Upper lobe of left lung (tissue), 6 donors: ENCODE measurements at places on chromosomes 12 and 14. TPM values are rescaled to one million over a fixed set of nuclear protein-coding genes. Genes with fewer than 3 reads are reported as not detected.

AQP2 gene
- not detected for total RNA-seq

FMNL3 gene
- 46.7 TPM for total RNA-seq

NAB2 gene
- total RNA-seq, result 32.5 TPM

DNA sequence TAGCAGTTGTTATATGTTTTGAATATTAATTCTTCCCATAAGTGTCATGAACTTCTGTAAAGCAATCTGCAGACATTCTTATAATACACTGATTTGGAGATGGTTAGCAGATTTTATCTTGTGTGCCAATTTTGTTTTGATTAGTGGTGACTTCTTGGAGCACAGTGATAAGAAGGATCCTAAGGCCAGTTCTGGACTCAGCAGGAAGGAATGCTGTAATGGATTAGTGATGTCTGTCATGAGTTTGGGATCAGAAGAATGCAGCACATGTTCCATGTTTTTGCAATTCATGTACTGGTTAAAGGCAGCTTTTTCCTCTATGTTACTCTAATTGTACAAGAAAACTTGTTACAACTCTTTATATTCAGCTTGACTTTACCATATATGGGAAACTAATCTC lies 91.5 kb downstream of the UNC79 start:
- H3K4me1 ChIP-seq, result no peaks in the 10 kb centered on the region
- H3K4me3 ChIP-seq, result no peak overlapping the region
- DNase-seq, result no peak
- no peaks in the 10 kb centered on the region for H3K36me3 ChIP-seq
- no peaks in the 10 kb centered on the region for H3K27me3 ChIP-seq

- no peak overlapping the region for H3K4me3 ChIP-seq
- no peaks in the 10 kb centered on the region for H3K36me3 ChIP-seq
Observed at GRCh38 chr14:21626491-21627230, 8.1 kb downstream of the OR10G2 start.

PAWR gene
- 48.3 TPM for total RNA-seq

DNA sequence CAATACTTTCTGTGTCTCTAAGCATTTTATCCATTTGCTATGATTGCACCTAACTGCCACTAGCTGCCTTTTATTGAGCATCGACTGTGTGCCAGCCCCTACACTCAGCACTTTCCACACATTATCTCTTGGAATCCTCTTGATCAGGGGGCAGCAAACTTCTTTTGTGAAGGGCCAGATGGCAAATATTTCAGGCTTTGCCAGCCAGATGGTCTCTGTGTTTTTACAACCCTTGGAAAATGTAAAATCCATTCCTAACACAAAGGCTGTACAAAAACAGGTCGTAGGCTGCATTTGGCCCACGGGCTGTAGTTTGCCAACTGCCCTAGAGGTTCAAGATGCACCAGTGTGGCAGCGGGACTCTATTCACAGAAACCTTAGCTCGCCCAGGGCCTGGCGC lies 19.5 kb downstream of the FOXN4 start:
- no peak overlapping the region for H3K27ac ChIP-seq
- no peak overlapping the region for H3K4me3 ChIP-seq
- DNase-seq, result no peak

- no peaks in the 10 kb centered on the region for H3K4me1 ChIP-seq
- no peaks in the 10 kb centered on the region for H3K36me3 ChIP-seq
- H3K27ac ChIP-seq, result no peak overlapping the region
- no peaks in the 10 kb centered on the region for H3K27me3 ChIP-seq
- DNase-seq, result no peak
Observed at GRCh38 chr14:22646570-22647254, 2.6 kb upstream of the OR6J1 start.

CFAP251 gene
- 37.7 TPM for total RNA-seq

DNA sequence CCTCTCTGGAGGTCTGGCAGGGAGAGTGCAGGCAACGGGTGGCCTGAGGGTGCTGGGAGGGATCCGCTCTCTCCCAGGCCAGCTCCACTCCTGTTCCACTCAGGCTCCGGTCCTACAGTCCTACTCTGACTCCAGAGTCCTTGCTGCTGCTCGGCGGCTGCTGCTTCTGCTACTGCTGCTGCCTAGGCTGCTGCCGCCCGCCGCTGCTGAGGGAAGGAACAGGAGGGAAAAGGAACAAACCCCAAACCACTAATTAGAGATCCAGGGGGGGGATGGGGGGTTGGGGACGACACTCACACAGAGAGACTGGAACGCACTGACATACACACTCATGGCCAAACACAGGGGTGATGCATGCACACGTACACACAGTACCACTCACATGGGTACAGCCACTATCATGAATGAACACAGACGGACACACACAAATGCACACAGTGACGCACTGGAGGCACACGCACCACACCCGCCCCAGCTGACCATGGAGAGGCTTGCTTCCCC lies at the start of gene SP7:
TSS of gene SP7 (minus strand) at position 174 of the 501 bp plus-strand sequence. CDS start 708 bp downstream, outside the sequence.
- no peaks in the 10 kb centered on the region for H3K36me3 ChIP-seq
- no peaks in the 10 kb centered on the region for H3K4me1 ChIP-seq
- no peak for DNase-seq
- peaks cover 4% of the 10 kb centered on the region for H3K27me3 ChIP-seq
- no peak within 1 kb of the TSS for H3K27ac ChIP-seq

DNA sequence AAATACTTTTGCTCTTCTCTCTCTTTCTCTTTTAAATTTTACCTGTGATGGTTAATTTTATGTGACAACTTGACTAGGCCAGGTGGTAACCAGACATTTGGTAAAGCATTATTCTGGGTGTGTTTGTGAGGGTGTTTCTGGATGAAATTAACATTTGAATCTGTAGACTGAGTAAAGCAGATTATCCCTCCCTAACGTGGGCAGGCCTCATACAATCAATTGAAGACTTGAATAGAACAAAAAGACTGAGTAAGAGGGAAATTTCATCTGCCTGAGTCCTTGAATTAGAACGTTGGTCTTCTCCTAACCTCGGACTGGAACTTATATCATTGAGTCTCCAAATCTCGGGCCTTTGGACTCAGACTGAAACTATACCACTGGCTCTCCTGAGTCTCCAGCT lies 182.1 kb downstream of the NELL2 start:
- no peak for DNase-seq
- H3K27me3 ChIP-seq, result no peaks in the 10 kb centered on the region
- H3K4me3 ChIP-seq, result no peak overlapping the region
- no peak overlapping the region for H3K27ac ChIP-seq
- no peaks in the 10 kb centered on the region for H3K36me3 ChIP-seq
- H3K4me1 ChIP-seq, result no peaks in the 10 kb centered on the region

C14orf39 gene
- not detected for total RNA-seq

GLIPR1L2 gene
- 0.34 TPM for total RNA-seq

HOXC4 gene
- not detected for total RNA-seq

KLHL33 gene
- 0.22 TPM for total RNA-seq

ENDOU gene
- total RNA-seq, result 0.14 TPM

ZNF140 gene
- 13.0 TPM for total RNA-seq

- no peaks in the 10 kb centered on the region for H3K4me1 ChIP-seq
- DNase-seq, result no peak
- H3K36me3 ChIP-seq, result no peaks in the 10 kb centered on the region
- H3K4me3 ChIP-seq, result no peak overlapping the region
- no peak overlapping the region for H3K27ac ChIP-seq
- H3K27me3 ChIP-seq, result no peaks in the 10 kb centered on the region
Observed at GRCh38 chr14:104296388-104297312, 158.3 kb downstream of the KIF26A start.

DNA sequence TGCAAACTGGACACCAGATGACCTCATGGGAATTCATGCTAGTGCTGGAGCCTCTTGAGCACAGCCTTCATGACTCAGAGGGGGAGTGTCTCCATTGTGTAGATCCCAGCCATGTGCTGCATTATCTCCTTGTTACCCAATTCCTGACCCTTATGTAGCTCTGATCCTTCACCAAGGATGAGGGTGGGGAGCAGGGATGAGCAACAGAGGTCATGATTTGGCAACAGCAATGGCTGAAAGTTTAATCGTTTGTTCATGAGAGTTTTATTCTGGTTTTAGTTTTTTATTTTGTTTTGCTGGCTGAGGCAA lies 9.5 kb upstream of the BDKRB1 start:
- H3K4me3 ChIP-seq, result no peak overlapping the region
- no peak for DNase-seq

- H3K4me1 ChIP-seq, result no peaks in the 10 kb centered on the region
- H3K4me3 ChIP-seq, result no peak overlapping the region
- no peaks in the 10 kb centered on the region for H3K36me3 ChIP-seq
- H3K27ac ChIP-seq, result no peak overlapping the region
Observed at GRCh38 chr12:32884962-32885361, 11.6 kb downstream of the PKP2 start.
